ENCODE measurements at places on chromosomes 1 and 21. TPM values are rescaled to one million over a fixed set of nuclear protein-coding genes. Genes with fewer than 3 reads are reported as not detected.

Gene SLC9C2
- 1.4 TPM for total RNA-seq

Gene TMEM63A
- total RNA-seq, result 141 TPM

Gene NHLH1
- total RNA-seq, result 0.15 TPM

DNA sequence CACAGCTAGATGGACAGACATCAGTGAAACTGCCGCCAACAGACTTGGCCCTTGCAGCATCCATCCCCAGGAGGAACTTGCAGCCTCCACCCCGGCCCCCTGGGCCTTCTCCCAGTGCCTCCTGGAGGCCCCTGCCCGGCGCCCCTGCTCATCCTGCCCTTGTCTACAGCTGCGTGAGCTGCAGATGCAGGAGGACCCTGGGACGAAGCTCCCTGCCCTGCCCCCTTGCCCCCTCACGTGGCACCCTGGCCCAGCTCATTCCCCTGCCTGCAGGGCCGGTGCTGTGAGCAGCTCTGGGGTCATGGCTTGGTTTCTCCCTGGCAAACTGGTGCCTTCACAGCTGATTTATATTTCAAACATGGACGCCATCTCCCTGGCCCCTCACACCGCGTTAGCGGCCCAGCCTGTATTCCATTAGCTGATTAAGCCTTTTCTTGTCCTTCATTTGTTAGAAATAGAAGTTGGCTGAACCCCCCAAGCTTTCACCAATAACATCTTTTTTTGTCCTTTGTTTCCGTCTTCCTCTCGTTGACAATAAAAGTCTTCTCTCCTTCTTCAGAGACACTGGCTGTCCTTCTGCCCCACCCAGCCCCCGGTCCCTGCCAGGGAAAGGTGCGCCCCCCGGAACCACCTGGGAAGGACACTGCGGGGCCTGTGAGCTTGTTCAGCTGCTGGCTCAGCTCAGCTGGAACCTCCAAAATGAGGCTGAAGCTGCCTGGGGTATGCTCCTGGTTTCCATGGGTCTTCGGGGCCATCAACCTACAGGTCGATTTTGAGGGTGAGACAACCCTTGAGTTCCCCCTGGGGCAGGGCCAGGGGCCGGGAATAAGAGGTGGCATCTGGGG lies 34.0 kb upstream of the SLC19A1 start:
- peak; percentile 39 for DNase-seq

DNA sequence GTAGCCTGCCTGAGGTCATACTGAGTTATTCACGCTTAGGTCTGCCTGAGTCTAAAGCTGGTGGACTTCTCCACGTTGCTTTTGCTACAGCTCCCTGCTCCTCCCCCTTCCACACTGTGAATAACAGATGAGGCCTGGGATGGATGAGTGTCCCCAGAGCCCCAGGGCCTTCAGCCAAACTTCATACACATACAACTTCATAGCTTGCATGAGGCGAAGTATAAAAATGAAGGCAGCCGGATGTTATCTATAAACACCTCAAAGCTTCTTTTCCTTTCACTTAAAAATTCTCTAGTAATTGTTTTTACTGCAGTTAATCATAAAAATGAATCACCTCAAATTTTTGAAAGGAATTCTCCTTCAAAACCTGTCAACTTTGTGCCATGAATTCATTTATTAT lies 70.2 kb downstream of the DAB1 start:
- no peak for DNase-seq

Gene ANGPTL7
- total RNA-seq, result 0.80 TPM

Gene VWA1
- 58.7 TPM for total RNA-seq

GRCh38 chr21:39849014-39849655 lies 18.1 kb upstream of the PCP4 start:
- DNase-seq, result no peak

Gene ZNF678
- 9.0 TPM for total RNA-seq

DNA sequence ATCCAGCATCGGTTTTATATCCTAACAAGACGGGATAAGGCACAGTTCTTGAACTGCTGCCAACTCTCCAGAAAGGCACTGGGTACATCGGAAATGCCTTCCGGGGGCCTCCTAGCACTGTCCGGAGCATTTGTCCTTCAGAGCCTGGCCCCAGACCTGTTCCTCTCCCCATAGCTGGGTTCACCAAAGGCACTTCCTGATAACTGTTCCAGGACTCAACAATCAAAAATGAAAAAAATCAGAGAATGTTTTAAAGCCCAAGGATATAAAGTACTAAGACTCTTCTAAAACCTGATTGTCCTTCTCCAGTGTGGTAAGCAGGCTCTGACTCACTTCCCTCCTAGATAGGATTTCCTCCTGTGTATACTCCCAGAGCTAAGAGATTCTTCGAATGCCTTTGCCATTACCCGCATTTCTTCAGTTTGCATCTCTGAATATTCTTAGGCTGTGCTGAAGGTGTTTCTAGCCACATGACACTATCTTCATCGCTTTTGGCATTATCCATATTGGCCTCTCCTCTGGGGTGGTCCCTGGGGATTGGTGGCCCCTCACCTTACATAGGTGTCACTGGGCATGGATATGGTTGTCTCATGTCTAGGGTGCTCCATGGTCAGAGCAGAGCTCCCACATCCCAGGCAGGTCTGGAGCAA lies 112.9 kb downstream of the ZBTB18 start:
- no peak for DNase-seq

Gene KRTAP11-1
- not detected for total RNA-seq

DNA sequence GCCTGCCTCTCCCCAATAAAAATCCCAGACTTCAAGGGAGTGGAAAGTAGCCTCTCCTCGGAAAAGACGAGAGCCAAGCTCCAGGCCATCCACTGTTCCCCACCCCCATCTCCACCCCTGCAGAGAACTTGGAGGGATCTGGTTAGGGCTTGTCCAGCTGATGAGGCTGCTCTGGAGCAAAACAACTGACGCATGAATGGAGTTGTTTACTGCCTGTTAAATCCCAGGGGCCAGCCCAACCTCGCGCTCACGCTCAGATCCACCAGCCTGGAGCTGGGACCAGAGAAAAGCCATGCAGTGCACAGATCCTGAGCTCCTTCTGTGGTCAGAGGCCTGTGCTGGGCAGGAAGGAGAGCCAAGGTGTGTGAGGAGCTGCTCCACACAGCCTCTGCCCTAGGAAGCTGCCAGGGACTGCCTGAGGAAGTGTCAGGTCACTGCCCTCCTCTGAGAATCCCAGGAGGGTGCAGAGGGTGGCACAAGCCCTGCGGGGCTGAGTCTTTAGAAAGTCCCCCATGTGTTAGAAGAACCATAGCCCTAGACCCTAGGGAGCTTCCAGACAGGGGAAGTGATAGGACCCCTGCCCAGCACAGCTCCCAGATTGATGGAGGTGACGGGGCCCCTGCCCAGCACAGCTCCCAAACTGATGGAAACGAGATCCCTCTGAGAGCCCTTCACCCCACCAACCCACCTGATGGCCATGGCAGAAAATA lies 109.0 kb upstream of the IPO9 start:
- DNase-seq, result no peak

DNA sequence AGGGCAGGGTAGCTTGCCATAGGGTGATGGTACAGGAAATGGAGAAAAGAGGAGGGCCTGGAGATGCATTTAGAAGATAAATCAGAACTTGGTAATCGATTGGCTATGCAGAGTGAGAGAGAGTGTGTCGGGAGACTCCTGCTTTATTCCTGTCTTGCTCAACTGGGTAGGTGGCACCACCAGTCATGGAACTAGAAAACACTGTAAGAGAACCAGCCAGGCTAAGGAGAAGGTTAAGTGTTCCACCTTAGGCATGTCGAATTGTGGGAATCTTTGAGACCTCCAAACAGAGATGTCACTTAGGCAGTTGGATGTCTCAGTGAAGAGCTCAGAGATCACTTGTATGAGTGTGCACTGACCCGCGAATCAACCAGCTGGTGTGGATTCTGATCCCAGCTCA lies 28.7 kb upstream of the RD3 start:
- DNase-seq, result no peak

Gene ZBTB8A
- total RNA-seq, result 8.4 TPM

- DNase-seq, result no peak
Observed at GRCh38 chr1:91345395-91346005, 59.1 kb downstream of the HFM1 start.

DNA sequence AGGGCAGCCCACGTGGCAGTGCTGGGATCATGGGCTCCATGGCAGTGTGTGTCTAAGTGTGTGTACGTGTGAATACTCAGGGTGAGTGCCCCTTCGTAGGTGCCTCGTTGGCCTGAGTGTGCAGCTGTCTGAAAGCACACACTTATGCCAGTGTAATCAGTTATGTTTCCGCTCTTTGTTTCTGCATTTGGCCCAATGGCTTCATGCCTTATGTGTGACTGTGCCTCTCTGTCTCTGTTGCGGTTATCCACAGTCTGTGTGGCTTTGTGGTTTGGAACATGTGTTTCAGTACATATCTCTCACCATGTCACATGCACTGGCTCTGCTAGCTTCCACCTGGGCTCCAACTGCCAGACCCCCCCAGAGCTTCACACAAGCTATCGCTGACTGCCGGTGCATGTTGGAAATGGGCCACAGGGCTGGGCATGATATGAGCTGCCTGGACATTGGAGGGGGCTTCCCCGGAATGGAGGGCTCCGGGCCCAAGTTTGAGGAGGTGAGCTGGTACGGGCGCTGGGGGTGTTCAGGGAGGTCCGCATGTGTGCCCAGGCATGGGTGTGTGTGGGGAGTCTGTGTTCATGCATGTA lies 70.3 kb upstream of the TINAGL1 start:
- DNase-seq, result no peak

GRCh38 chr1:18261891-18262290 lies 154.3 kb downstream of the IGSF21 start:
- DNase-seq, result no peak

- DNase-seq, result no peak
Observed at GRCh38 chr21:30164796-30165195, 1.8 kb downstream of the CLDN17 start.

DNA sequence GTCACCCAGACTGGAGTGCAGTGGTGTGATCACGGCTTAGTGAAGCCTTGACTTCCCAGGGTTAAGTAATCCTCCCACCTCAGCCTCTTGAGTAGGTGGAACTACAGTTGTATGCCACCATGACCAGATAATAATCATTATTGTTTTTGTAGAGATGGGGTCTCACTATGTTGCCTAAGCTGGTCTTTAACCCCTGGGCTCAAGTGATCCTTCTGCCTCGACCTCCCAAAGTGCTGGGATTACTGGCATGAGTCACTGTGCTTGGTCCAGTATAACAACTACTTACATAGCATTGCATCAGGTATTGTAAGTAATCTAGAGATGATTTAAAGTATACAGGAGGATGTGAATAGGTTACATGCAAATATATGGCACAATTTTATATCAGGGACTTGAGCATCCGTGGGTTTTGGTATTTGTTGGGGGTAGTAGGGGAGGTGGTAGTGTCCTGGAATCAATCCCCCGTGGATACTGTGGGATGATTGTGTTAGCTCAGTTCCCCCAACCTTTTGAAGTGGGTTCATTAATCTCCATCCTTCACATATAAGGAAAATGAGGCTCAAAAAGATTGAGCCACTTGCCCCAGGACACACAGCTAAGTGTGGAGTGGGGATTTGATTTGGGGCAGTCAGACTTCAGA lies 61.4 kb upstream of the CNIH3 start:
- no peak for DNase-seq

GRCh38 chr1:98066911-98067310 lies 146.1 kb upstream of the DPYD start:
- DNase-seq, result no peak

Gene DTL
- 3.9 TPM for total RNA-seq

Gene MIXL1
- total RNA-seq, result 0.38 TPM

Gene BGLAP
- 4.8 TPM for total RNA-seq

Gene TMOD4
- 2.1 TPM for total RNA-seq

DNA sequence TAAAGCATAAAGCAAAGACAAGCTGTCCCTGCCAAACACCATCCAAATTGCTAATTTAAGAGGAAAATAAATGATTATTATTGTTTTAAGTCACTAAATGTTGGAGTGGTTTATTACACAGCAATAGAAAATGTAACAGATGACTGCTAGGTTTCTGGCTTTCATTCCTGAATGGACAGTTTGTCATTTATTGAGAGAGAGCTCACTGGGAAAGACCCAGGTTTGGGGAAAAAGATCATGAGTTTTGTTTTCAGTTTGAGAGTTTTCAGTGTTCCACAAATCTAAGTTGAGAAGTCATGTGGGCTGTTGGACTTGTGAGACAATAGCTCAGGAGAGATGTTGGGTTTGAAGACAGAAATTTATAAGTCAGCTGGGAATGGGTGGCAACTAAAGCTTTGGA lies 5.4 kb downstream of the GPA33 start:
- DNase-seq, result no peak

Gene ZNF648
- total RNA-seq, result not detected

GRCh38 chr1:212782422-212783154 lies 9.0 kb downstream of the NSL1 start:
- DNase-seq, result no peak

DNA sequence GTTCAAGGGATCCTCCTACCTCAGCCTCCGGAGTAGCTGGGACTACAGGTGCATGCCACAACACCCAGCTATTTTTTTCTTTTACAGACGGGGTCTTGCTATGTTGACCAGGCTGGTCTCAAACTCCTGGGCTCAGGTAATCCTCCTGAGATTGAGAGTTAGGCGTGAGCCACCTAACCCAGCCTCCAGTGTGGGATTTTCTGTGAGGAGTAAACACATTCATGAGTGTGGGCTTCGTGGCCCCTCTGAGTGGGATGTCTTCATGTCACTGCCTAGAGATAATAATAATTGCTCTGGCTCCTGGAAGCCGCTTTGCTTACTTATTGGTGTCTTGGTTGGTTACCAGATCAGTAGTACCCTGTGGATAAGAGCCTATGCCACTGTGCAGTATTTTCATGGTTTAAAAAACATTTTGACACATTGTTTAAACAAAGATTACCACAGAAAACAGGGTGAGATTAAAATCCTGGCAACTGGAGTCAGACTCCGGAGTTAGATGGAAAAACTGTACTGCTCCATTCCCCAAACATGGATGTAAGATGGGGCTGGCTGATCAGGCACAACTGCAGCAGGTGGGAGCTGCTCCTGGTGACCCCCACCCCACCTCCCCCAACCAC lies 159.1 kb upstream of the RAB4A start:
- no peak for DNase-seq

Gene CHIA
- 10.9 TPM for total RNA-seq

DNA sequence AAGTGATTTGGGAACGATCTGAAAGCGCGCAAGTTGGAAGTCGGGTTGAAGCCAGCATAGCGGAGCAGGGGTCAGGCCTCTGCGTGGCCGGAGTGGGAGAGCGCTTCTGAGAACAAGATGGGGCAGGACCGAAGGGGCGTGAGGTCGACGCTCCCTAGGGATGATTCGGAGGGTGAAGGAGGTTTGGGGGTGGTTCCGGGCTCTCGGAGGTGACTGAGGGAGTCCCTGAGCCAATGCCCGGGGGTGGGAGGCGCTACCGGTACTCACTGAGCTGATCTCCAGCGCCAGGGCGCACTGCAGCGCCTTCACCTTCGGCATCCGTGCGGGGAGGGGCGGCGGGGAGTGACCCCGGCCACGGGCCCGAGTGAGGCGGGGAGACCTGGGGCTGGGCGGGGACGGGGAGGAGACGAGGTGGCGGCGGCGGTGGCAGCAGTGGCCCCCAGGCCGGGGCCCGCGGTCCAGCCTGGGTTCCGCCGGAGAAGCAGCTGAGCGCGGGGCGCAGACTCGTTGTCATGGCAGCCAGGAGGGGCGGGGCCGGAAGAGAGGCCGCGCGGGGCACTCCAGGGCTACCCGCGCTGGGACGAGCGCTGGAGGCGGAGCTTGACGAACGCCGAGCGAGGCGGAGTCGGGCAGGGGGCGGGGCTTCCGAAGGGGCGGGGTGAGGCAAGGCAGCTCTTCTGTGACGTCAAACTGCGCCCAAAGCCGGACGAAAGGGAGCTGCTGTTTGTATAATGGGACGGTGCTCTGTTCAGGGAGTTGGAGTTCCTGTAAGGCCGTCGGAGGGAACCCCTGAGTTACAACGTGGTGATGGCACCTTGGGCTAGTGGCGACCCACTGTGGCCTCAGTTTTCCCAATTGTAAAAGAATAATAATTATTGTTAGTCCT lies at the start of gene SPATA6:
Gene SPATA6 (minus strand): TSS at position 514 of the 886 bp plus-strand sequence. CDS start 196 bp downstream, at position 318.
- DNase-seq, result peak; percentile 98

GRCh38 chr1:173056365-173056764 lies 5.6 kb upstream of the TNFSF18 start:
- DNase-seq, result no peak
